ENCODE measurements at places on chromosomes 1 and 21. TPM values are rescaled to one million over a fixed set of nuclear protein-coding genes. Genes with fewer than 3 reads are reported as not detected.

The PROX1 gene
- 0.34 TPM for total RNA-seq

The TFF2 gene
- not detected for total RNA-seq

The DIO1 gene
- total RNA-seq = not detected

The PLA2G5 gene
- not detected for total RNA-seq

The MARK1 gene
- not detected for total RNA-seq

The CD1E gene
- not detected for total RNA-seq

The IFNGR2 gene
- 9.9 TPM for total RNA-seq

The AKT3 gene
- 24.9 TPM for total RNA-seq

The OLFML3 gene
- 0.33 TPM for total RNA-seq

The FCER1G gene
- total RNA-seq = 7.4 TPM

The LMX1A gene
- not detected for total RNA-seq

The TCHH gene
- 0.04 TPM for total RNA-seq

The ZFP69 gene
- total RNA-seq = 4.9 TPM

The ATP1A4 gene
- total RNA-seq = not detected

The ARTN gene
- not detected for total RNA-seq

The CLIC6 gene
- total RNA-seq = 0.31 TPM

The LAD1 gene
- not detected for total RNA-seq

The S100A14 gene
- not detected for total RNA-seq

The AGBL4 gene
- total RNA-seq = not detected

The NGF gene
- total RNA-seq = not detected

The BRDT gene
- 0.10 TPM for total RNA-seq

The CENPF gene
- total RNA-seq = 87.0 TPM

The COG2 gene
- total RNA-seq = 30.8 TPM

The S1PR1 gene
- 125 TPM for total RNA-seq

The RUNX3 gene
- total RNA-seq = 119 TPM

The CFAP141 gene
- total RNA-seq = not detected

The FCRL2 gene
- not detected for total RNA-seq
